ENCODE measurements at places on chromosomes 2 and 18.

DNA sequence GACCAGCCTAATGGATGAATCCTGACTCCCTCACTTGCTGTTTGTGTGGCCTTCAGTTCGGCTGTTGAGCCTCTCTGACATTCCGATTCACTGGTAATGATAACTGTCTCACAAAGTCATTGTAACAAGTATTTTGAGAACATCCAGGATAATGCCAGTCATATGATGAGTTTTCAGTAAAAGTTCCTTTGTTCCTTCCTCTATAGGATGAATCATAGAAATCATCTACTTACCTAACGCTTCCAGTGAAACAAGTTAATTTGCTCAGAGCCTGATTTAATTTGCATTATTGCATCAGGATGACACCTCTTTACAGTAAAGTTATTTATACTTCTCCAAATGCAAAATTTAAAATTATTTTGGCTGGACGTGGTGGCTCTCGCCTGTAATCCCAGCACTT lies 32.0 kb downstream of the RAB31 start:
- DNase-seq = no peak

GRCh38 chr2:120108049-120108448 lies 95.2 kb downstream of the EPB41L5 start:
- no peak for DNase-seq

GRCh38 chr2:110785439-110785838 lies 53.1 kb downstream of the ACOXL start:
- DNase-seq = no peak

DNA sequence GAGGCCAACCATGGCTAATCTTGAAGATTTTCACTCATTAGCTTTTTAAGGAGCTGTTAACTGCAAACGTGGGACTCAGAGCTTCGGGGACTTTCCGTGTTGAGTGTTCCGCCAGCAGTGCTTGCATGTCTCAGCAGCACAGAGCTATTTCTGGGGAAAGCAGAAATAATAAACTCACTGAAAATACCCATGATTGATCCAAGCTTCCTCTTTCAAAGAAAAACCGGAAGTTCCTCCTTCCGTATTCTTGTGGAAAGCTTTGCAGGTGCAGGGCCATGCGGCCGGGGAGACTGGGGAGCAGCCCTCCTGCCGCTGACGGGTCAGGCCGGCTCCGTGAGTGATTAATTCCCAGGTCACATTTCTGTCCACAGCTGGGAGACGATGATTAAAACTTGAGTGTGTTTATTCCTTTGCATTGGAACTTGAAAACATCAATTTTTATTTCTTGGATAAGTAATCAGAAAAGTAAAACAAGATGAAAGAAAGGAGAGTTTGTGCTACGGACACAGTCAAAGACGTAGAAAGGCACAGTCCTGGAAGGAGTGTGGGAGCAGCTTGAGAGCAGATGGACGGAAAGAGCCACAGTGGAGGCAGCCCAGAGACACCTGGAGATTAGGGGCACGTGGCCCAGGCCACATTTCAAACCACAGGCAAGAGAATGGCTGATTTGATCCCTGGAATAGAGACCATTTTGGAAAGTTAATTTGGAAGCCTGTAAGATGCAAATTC lies 54.2 kb upstream of the CTDP1 start:
- DNase-seq = no peak

DNA sequence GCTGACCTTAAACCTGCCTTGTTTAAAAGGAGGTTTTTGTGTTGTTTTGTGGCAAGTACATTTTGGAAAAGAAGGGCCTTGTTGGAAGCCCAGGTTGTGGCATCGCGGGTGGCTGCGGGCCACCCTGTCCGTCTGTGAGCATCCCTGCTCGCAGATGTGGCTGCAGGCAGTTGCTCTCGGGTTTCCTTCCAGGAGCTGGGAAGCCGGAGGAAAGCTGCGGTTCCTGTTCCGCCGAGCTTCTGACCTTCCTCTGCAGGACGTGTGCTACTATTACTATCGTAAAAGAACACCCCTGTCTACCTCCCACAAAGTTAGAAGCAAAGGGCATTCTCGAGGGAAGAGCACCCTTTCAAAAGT lies 766 bp downstream of the MFF start:
- DNase-seq = no peak

DNA sequence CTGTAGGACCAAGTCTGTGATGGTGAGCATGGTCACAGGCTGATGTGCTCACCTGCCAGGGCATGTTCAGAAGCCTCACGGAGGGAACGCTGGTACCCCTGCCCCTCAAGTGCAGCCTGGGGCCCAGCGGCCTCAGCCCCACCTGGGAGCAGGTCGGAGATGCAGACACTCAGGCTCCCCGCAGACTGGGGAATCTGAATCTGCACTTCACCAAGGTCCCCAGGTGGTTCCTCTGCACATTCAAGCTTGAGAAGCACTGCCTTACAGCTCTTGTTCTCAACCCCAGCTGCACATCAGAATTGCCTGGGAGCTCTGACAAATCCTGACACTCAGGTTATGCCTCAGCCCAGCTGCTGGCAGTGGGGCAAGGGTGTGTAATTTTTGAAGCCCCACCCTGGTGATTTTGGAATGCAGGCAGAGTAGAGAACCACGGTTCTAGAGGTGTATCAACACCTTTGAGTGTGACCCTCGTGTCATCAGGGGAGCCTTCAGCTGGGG lies 54.8 kb downstream of the CRACDL start:
- no peak for DNase-seq

GRCh38 chr2:63842149-63843061 lies 709 bp downstream of the UGP2 start:
- peak; percentile 66 for DNase-seq

GRCh38 chr2:30404319-30405259 lies 42.5 kb upstream of the LCLAT1 start:
- DNase-seq = no peak

DNA sequence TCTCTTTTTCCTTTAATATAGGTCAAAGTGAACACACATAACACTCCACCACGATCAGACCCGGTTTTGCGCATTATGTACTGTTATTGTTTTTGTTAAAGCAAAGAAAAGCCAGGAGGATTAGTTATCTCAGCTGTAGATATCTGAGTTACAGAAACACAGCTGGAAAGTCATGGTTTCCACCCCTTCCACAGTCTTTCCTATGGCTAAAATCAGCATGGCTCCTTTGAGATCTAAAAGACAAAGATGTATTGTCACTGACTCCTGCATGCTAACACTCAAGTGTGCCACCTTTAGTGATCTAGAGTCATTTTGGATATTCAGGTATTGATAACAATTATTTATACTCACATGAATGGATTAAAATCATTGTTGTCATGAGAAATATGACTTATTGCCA lies 260.0 kb downstream of the FIGN start:
- no peak for DNase-seq

DNA sequence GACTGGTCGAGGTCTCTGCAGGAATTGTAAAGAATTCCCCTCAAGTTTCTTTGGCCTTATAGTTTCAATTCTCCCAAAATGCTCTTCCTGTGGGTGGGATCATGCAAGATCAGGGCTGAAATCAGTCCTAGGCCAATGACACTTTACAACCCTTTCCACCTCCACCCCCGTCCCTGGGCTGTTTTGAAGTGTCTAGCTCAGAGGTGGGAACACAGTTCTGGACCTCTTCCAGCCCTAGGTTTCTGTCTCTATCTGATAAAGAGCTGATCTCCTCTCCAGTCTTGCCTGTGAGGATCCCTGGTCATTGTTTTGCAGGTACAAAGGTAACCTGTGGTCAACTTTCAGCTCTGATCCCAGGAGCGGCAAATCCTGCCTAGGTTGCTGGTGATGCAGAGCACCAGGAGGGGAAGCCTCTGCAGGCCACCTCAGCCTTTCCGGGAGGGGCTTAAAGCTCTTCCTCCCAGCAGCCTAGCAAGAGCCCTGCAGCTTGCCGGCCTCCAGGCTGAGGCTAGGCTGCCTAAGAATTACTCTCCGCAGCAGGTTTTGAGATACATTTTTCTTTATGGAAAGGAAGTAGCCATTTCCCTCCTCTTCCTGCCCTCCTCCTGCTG lies 69.8 kb upstream of the WIPF1 start:
- no peak for DNase-seq
